H7 (cell line): ENCODE measurements at places on chromosomes 11 and 22. TPM values are rescaled to one million over a fixed set of nuclear protein-coding genes. Genes with fewer than 3 reads are reported as not detected.

Gene IFITM10
- 0.42 and 0.74 TPM in 2 replicates for total RNA-seq

- no peak for DNase-seq
These were observed 55.3 kb downstream of the AASDHPPT start for GRCh38 chr11:106132582-106133354.

GRCh38 chr11:32434356-32435151, 785 bp downstream of the WT1 start:
- DNase-seq: peak; percentile 82

GRCh38 chr11:17873586-17873985, 139.0 kb downstream of the KCNC1 start:
- DNase-seq: no peak

- no peak for DNase-seq
These were observed 659.4 kb downstream of the METTL15 start for GRCh38 chr11:28767574-28767973.

- peak; percentile 85 for DNase-seq
These were observed 30.0 kb upstream of the CABP7 start for GRCh38 chr22:29689880-29690213.
